Hippocampal formation (tissue), 2 donors: ENCODE measurements at places on chromosomes 5 and 9.

DNA sequence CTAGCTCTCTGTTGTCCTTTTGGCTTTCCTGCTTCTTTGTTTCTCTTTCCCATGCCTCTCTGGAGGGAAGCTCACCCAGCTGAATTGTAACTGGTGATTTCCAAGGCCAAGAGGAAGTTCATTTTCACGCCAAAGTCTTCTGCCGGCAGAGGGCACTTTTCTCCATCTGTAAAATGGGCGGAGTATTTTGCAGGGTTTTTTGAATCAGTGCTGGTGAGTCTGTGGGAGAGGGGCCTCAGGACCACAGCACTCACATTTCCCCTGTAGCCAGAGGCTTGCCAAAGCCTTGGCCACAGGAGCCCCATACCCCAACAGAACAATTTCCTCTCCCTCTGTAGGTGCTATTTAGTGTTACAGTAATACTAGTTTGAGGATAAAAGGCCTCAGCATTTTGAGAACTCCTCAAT lies 42.3 kb upstream of the MATR3 start:
- no peak for DNase-seq

DNA sequence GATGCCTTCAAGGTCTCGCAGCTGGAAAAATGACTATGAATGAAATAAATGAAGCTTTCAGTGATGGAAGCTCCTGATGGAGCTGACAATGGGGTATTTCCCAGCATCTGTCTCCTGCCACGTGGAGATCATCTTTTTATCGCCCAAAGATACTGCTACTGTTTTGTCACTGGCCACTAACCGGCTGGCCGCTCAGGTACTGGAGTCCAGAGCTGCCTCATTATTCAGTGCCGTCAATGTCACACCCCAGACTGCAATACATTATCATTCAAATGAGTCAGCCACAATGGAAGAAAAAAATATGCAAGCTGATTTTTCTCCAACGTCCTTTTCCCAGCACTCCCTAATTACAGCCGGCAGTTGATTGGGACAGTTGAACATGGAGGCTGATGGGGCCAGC lies 280.4 kb downstream of the ZSWIM6 start:
- DNase-seq: no peak

DNA sequence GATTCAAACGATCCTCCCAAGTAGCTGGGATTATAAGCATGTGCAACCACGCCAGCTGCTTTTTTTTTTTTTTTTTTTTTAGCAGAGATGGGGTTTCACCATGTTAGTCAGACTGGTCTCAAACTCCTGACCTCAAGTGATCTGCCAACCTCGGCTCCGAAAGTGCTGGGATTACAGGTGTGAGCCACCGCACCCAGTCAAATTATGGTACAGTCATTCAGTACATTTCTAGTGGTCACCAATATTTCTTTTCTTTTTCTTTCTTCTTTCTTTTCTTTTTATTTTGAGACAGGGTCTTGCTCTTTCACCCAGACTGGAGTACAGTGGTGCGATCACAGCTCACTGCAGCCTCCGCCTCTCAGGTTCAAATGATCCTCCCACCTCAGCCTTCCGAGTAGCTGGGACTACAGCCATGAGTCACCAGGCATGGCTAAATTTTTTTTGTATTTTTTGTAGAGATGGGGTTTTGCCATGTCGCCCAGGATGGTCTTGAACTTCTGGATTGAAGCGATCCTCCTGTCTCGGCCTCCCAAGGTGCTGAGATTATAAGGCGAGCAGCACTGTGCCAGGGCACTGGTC lies 25.4 kb upstream of the DCP2 start:
- DNase-seq: no peak

GRCh38 chr9:76592091-76592973 lies 133.3 kb downstream of the GCNT1 start:
- DNase-seq: no peak

DNA sequence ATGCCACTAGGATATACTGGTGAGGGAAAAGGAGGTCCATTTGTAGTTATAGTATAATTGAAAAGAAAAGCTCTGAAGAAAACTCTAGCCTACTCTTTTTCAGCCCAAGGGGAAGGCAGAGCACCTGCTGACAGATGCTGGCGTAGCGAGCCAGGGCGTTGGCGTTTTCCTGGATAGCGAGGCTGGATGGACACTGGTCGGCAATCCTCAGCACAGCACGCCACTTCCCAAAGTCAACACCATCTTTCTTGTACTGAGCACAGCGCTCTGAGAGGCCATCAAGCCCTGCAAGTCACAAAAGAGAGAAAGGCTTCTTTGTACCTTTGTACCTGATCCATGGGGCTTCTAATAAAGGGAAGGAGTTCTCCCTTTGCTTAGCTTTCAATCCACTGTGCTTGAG lies 8.2 kb downstream of the ALDOB start:
- no peak for DNase-seq

GRCh38 chr5:30390095-30390494 lies 803.4 kb upstream of the CDH6 start:
- DNase-seq: no peak

DNA sequence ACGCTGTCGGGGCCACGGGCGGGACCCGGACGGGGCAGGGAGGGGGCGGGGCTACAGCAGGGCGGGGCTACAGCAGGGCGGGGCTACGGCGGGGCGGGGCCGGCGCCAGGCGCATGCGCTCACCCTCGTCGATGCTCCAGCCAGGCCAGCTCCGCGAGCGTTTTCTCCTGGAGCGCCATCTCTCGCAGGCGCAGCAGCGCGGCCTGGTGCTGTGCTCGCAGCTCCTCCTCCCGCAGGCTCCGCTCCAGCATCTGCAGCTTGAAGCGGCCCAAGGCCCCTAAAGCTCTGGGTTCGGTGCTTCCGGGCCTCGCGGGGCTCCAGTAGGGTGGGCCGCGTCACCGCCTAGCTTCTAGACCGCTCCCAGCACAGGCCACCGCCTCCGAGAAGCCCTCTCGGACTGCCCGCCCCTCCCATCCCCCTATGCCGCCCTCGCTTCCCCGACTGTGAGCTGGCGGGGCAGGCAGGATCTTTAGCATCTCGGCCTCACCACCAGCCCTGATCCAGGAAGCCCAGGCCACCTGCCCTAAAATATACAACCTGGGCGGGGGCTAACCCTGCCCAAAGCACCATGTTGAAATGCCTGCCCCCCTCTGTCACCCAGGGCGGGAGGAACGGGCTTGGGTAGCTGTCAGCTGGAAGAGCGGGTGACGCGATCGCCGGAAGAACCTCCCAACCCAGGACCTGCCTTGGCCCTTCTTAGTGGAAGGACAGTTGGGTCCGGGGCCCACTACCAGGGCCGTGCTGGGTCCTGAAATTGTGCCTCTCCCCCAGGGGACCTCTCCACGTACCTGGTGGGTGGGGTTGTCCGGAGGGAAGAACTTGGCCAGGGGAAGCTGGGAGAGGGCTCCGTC lies 21.9 kb upstream of the QSOX2 start:
- DNase-seq: peak; percentile 75

GRCh38 chr5:138663009-138663408 lies 87.8 kb upstream of the HSPA9 start:
- no peak for DNase-seq

DNA sequence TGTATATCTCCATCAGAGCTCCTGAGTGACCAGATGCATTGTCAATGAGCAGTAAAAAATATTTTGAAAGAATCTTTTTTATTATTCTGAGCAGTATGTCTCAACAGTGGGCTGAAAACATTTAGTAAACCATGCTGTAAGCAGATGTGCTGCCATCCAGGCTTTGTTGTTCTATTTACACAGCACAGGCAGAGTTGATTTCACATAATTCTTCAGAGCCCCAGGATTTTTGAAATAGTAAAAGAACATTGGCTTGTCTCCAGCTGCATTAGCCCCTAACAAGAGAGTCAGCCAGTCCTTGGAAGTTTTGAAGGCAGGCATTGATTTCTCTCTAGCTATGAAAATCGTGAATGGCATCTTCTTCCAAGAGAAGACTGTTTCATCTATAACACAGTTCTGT lies 25.2 kb upstream of the ENTREP1 start:
- DNase-seq: no peak

DNA sequence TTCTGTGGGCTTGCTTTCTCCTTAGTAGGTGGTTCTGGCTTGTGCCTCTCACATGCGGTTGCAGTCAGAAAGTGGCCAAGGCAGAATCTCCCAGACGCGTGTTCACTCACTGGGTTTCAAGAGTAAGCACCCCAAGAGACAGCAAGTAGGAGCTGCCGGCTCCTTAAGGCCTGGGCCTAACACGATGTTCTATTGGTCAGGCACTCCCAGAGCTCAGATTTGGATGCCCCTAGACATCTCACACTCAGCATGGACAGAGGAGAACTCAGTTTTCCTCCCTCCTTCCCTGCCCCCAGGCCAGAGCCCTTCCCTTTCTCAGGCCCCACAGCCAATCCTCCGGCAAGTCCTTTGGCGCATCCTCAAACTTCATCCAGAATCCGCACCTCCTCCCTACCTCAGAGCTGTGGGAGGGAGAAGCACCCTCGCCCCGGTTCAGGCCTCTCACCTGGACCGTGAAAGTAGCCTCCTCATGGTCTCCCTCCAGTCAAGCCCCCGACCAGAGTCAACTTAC lies 6.5 kb upstream of the CARD19 start:
- no peak for DNase-seq

GRCh38 chr5:14526493-14526892 lies 55.1 kb upstream of the OTULINL start:
- DNase-seq: no peak

- no peak for DNase-seq
These were observed 143.0 kb downstream of the GPBP1 start for GRCh38 chr5:57316798-57317327.

GRCh38 chr9:114282926-114283325 lies 40.0 kb upstream of the ORM1 start:
- no peak for DNase-seq

GRCh38 chr9:112288029-112288428 lies 45.4 kb downstream of the PTBP3 start:
- no peak for DNase-seq

GRCh38 chr5:10746711-10747110 lies 14.3 kb downstream of the DAP start:
- DNase-seq: peak; percentile 11

GRCh38 chr5:120677481-120677880 lies 213.4 kb downstream of the PRR16 start:
- DNase-seq: no peak

DNA sequence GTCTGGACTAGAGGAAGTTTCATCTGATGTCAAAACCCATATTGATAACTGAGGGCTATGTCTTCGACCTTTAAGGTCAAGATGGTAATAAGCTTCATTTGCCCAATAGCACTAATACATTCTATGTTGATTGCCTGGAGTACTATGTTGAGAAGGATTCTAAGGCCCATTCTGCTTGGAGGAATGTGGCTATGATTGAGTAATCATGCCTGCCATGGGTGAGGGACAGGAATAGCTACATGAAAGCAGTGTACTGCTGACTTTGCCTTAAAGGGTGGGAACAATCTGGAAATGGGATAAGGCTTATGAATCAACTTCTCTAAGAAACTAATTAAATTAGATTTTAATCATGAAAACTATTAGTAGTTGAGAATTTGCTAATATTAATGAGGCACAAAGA lies 13.6 kb downstream of the NNT start:
- DNase-seq: no peak

- DNase-seq: no peak
These were observed 1173.4 kb upstream of the ACO1 start for GRCh38 chr9:31210978-31211570.

- no peak for DNase-seq
These were observed 1.8 kb downstream of the DND1 start for GRCh38 chr5:140671472-140672125.

DNA sequence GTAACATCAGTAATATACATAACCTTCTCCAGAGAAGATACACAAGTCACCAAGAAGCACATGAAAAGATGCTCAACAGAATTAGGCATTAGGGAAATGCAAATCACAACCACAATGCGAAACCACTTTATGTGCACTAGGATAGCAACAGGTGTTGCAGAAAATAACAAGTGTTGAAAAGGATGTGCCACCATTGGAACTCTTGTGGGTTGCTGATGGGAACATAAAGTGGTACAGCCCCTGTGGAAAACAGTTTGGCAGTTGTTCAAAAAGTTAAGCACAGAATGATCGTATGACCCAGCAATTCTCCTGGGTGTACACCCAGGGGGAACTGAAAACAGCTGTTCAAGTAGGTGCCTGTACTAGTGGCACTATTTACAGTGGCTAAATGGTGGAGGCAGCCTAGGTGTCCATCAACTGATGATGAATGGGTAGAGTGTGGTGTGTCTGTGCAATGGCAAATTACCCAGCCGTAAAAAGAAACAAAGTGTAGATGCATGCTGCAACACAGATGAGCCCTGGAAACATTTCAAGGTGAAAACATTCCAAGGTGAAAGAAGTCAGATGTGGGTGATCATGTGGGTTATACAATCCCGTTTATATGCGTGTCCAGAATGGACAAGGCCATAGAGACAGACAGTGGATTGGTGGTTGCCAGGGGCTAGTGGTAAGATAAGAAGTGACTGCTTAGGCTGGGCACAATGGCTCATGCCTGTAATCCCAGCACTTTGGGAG lies 27.2 kb downstream of the CCDC69 start:
- DNase-seq: no peak

DNA sequence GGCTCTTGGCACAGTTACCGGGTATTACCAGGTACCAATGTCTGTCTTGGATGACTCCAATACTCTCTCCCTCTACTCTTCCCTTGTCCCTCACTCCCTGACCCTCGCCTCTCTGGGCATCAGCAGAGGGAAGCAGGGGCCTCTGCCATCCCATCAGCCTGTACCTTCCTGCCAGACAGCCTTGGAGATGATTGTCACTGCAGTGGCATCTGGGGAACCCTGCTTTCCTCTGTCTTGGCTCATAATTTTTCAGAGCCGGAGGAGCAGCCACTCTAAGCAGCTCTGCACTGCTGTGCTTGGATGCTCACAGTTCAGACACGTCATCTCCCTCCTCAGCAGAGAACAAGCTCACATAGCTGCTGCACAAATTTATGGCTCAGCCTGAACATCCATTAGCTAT lies 274.1 kb downstream of the SMARCA2 start:
- no peak for DNase-seq

GRCh38 chr5:135343413-135343812 lies 55.6 kb downstream of the MACROH2A1 start:
- DNase-seq: no peak

DNA sequence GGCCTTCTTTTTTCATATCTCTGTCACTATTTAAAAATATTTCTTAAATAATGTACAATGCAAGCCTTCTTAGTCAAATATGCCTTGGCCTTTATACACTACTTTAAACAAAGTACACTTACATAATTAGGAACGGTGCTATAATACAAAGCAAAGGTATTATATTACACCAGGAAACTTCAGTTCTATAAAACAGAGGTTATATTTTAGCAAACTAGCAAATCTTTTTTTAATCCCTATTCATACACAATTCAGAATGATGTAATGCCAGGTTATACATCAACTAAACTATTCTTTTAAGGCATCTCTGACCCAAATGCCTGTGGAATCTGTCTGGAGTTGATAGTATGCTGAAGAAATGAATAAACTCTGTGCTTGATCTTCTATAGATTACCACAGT lies 10.7 kb upstream of the LURAP1L start:
- no peak for DNase-seq

GRCh38 chr5:131944702-131945550 lies 537 bp downstream of the MEIKIN start:
- no peak for DNase-seq

- peak; percentile 15 for DNase-seq
These were observed 12.3 kb downstream of the IFNA21 start for GRCh38 chr9:21154018-21154608.
